ENCODE measurements at places on chromosomes 16 and 17.
A peak's percentile ranks its signal among the peaks of the same experiment; 100 is the strongest.

DNA sequence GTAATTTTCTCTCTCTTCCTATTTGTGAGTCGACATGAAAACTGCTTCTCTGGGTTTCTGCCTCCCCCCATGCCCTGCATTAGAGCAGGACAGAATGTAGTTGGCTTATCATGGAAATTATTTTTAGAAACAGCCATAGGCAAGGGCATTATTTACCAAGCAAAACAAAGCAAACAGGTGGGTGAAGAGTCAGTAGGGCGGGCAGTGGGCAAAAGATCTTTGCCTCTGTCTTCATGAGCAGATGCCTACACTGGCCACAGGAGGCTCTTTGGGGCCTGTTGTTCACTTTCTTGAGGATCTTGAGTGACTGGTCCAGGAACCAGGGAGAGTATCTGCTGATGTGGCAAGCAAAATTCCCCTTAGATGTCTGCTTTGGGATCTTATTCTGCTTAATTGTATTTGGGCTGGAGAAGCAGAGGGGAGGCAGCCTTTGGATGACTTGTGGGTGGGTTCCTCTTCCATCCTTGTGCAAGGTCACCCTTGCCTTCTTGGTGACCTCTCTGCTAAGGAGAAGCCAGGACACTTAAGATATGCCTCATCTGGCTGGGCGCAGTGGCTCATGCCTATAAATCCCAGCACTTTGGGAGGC lies 42.5 kb upstream of the CLEC19A start:
- no peak for DNase-seq

GRCh38 chr16:10188236-10188635 lies 6.0 kb upstream of the GRIN2A start:
- DNase-seq = peak; percentile 56

DNA sequence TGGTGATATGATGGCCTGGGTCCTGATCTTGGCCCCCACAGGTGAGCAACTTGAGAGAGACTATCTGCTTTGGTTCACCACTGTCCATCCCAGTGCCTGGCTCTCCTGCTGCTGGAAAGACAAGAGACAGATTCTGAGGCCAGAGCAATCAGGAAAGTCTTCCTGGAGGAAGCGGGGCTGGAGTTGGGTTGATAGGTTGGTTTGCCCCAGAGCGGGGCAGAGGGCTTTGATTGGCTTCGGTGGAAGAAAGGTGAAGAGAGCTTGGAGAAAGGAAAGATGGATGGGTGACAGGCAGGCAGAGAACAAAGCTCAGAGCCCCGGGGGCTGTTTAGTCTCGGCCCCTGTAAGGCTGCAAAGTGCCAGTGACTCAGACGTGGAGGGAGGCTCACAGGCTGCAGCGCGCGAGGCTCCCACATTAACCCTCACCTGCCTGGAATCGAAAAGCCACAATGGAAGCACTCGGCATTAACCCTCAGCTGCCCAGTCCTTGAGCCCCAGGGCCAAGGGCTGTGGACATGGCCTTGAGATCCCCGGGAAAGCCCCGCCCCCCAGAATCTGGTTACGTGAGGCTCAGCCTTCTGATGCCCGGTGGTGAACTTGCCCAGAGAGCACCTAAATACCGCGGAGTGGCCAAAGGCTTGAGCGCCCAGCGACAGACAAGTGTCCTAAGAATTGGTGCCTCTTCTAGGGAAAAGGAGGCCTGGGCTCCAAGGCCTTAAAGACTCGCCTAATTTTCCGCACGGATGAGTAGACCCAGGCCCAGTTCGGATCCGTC lies 996 bp upstream of the CPNE2 start:
- DNase-seq = peak; percentile 63

- no peak for DNase-seq
Measured at GRCh38 chr16:11609474-11610120, 22.9 kb upstream of the LITAF start.

GRCh38 chr16:81861915-81862314 lies 82.8 kb downstream of the PLCG2 start:
- no peak for DNase-seq

- no peak for DNase-seq
Measured at GRCh38 chr17:81228834-81229665, 6.3 kb upstream of the CEP131 start.

DNA sequence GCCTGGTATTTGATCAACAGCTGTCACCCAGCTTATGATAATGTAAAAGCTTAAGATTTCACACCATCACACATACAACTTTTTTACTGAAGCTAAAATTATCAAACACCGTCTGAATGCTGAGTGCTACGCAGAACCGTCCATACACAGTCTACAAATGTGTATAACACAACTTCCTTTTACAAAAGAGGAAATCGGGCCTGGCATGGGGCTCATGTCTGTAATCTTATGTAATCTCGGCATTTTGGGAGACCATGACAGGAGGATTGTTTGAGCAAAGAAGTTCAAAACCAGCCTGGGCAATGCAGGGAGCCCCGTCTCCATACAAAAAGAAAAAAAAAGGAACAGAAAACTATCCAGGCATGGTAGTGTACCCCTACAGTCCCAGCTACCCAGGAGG lies 19.6 kb upstream of the QRICH2 start:
- DNase-seq = no peak

GRCh38 chr17:49224198-49224996 lies 6.2 kb downstream of the PHOSPHO1 start:
- DNase-seq = no peak

GRCh38 chr17:50266384-50267073 lies 7.7 kb upstream of the TMEM92 start:
- DNase-seq = no peak

DNA sequence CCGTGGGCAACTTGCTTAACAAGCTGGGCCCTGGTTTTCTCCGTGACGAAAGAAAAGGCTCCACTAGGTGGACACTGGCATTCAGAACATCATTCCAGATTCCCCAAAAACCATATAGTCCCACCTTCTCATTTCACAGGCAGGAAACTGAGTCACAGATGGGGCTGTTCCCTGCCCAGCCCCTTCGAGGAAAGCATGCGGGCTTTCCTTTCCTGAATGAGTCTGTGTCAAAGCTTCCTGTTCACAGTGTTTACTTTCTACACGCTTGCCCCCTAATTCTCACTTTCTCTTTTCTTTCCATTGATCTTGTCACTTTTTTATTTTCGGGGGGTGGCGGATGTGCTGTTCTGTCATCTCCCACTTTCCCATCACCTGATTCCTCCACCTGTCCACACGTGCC lies 10.3 kb upstream of the LGALS9 start:
- no peak for DNase-seq

GRCh38 chr16:89511374-89511773 lies 3.2 kb downstream of the SPG7 start:
- no peak for DNase-seq

GRCh38 chr17:39737760-39738567 lies at the start of gene GRB7:
Gene GRB7 (plus strand): TSS chr17:39737938. CDS start chr17:39742302, 4,364 bp downstream.
- DNase-seq = no peak

GRCh38 chr16:88536510-88536909 lies 33.7 kb upstream of the ZC3H18 start:
- no peak for DNase-seq

GRCh38 chr16:66578651-66579531 lies at the start of gene CMTM2:
Gene CMTM2 (plus strand): TSS chr16:66579463. CDS start chr16:66579608, 145 bp downstream.
- DNase-seq = no peak

DNA sequence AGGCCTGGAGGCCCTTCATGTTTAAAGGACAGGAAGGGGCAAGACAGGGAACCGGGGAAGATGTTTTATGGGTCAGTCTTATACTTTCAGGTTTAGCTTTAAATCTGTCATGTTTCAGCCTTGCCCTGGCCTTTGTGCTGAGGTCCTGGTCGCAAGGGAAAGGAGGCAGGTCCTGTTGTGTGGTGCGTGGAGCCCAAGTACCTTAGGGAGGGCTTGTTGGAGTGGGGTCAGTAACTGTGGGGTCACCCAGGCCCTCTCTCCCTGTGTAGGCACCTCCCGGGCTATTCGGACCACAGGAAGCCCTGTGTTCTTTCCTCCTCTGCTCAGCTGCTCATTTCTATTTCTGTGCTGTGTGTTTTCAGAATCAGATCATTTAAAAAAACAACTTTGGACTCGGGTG lies 42.7 kb downstream of the MPRIP start:
- no peak for DNase-seq

DNA sequence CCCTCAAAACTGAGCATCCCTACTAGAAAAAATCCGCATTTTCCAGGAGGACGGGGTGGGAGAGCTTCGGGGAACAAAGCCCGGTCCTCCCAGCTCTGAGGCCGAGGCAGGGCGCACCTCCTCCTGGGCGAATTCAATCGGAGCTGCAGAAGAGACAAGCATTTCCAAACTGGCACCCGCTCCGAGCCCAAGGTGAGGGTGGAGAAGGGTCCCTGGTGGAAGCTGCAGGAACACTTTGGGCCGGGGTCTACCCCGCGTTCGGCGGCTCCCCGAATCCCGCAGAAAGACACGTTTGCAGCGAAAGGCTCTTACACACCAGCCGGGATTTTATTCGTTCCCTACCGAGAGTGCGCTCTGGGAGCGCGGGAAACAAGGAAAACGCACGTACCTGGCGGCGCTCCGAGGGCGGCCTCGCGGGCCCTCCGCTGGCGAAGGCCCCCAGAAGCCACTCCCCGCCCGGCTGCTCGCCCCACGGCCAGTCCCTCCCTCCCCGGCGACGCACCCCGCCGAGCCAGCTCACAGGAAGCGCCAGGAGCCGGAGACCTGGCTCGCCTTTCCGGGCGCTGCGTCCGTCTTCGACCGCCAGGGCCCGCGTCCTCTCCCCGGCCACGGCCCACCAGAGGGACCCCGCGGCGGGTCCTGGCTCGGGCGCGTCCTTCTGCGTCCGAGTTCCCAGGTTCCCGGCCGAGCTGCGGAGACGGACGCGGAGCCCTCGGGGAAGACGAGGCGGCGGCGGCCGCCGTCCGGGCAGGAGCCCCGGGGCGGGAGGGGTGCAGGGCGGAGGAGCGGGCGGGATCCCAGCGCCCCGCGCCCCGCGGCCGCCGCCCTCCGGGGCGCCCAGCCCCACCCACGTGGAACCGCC lies 49.8 kb upstream of the BAHCC1 start:
- DNase-seq = peak; percentile 87

GRCh38 chr16:57781741-57782606 lies 20.3 kb downstream of the KIFC3 start:
- peak; percentile 35 for DNase-seq

- DNase-seq = no peak
Measured at GRCh38 chr16:49458656-49459445, 85.2 kb downstream of the C16orf78 start.

GRCh38 chr17:46154151-46154816 lies 38.9 kb downstream of the KANSL1 start:
- DNase-seq = no peak
